NB4 (cell line): ENCODE measurements at places on chromosomes 1 and 21.
A peak's percentile ranks its signal among the peaks of the same experiment; 100 is the strongest.

- DNase-seq: no peak
These were observed 87.7 kb upstream of the EDN2 start for GRCh38 chr1:41572224-41572623.

- peak; percentile 76 for DNase-seq
These were observed 2.5 kb upstream of the TRAPPC3 start for GRCh38 chr1:36151845-36152203.

DNA sequence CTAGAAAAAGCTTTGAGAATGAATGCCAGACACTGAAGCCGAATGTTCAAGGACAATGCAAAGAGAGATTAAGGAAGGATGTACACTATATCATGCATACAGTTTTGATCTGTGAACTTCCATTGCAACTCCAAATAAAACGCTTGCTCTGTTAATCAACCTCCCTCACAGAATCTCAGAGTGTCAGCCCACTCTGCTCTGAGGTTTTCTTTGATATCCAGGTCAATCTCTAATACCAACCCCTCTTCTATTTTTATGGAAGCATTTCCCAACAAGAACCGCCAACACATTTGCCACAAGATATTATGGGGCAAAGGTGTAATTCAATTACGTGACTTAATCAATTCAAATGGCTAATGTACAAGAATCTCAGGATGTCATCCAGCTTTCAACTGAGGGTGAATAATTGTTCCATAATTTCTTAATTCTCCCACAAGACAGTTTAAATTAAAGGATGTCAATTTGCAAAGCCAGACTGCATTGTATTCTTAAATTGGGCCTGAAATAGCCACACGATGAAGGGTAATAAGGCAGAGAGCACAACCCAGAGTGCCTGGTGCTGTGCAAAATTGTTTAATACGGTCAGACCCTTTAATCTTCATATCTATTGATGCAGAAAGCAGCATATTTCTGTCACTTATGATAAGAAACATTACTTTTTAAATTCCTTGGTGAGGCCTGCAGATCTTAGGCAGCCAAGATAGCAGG is 459.2 kb upstream of the DAB1 start:
- no peak for DNase-seq

DNA sequence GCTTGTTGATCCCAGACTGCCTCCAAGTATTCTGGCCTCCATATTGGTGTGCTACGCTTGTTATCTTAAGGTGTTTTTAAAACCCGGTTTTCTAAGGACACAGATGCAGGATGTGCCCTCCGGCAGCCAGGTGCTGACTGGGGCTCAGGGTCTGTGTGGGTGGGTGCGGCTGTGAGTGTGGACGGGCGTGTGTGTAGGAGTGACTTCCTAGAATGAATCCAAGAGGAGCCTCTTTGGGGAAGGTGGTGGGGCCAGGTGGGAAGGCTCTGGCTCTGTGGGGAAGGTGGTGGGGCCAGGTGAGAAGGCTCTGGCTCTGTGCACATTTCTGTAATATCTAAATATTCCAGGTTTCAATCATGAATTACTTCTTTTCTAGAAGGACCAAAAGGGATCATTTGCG is 12.8 kb upstream of the TSPEAR start:
- no peak for DNase-seq

- DNase-seq: no peak
These were observed 537 bp downstream of the RHBDL2 start for GRCh38 chr1:38941093-38941492.

DNA sequence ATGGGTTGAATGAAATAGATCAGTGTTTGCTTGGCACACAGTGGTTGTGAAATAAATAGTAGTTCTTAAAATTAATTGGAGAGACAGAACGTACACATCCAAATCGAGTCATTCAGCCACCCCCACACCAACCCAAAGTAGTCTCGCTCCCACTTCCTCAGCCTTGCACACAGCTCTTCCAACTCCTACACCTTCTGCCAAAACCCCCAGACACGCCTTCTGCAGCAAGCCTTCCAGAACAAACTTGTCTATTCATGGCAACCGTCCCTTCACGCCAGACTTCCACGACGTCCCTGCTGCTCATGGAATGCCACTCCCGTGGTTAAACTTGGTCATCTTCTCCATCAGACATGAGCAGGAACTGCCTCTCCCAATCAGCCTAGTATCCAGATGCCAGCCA is 37.5 kb upstream of the RD3 start:
- DNase-seq: peak; percentile 32

DNA sequence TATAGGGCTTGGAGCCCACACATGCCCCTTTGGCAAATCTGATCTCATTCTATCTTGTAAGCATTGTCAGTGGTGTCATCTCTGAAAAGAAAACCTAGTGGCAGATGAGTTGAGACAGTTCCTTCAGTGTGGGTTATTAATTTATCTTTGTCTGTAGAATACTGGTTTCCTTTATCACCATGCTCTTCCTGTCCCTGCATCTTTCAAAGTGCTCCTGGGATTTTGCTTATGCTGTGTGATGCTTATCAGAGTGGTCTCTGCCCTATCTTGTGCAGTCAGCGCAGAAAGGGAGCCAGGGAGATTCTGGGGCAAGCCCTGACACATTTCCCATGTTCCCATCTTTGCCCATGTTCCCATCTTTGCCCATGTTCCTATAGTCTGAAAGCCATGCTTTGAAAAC is 402.9 kb downstream of the RWDD3 start:
- DNase-seq: no peak

GRCh38 chr1:62687421-62687902 is 724 bp downstream of the DOCK7 start:
- peak; percentile 50 for DNase-seq

DNA sequence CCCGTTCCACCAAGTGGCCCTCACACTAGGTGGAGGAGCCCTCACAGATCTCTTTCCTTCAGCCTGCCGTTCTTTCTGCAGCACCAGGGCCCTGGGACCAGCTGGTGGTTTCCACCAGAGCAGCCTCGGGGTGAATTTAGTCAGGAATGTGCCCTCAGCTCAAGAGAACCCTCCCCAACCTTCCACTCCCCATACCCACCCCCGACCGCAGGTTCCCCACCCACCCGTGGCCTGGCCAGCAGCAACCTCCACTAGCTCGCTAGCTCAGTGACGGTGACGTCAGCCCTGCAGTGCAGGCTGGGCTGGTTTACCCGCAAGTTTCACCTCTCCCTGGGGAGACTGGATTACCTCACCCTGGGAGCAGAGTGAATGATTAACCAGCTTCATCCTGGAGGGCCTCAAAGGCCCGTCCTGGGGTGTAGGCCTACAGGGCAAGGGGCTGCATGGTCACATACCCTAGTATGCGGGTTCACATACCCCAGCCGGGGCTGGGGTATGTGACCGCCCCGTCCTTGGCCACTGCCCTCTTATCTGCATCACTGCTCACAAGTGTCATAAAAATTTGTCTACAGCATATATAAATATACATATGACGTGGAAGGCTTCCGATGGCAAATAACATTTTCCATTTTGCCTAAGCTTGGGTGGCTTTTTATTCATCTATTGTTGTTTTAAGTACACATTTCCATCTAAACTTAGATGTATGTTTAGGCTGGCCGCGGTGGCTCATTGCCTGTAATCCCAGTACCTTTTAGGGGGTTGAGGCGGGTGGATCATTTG is 24.5 kb downstream of the ELF3 start:
- peak; percentile 93 for DNase-seq

GRCh38 chr1:163565166-163565565 is 243.4 kb downstream of the NUF2 start:
- DNase-seq: no peak

DNA sequence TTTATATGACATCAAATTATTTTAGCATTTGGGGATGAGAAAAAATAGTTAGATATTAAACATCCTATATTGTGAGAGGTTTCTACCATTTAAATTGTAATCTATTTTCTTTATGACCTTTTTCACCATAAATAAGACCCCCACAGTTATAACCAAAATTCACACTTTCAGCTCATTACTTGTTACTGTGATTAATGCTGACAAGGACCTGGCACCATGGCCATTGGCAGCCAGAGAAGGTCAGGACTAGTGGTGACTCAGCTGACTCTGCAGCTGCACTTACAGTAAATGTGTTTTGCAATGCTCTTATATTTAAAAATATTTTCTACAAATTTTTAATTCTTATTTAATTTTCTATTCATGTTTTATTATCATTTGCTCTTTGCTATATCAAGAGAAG is 133.3 kb upstream of the C1orf105 start:
- DNase-seq: no peak

DNA sequence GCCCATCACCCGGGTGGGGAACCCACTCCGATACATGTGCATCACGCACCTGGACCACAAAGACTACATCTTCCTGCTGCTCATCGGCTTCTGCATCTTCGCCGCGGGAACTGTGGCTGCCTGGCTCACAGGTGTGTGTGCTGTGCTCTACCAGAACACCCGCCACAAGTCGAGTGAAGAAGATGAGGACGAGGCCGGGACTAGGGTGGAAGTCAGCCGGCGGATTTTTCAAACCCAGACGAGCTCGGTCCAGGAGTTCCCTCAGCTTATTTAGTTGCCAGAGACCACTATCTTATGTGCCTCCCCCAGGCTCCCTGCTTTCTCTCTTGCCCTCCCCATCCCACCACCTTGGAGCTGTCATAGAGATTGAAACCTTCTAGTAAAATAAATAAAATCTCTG is 19.8 kb downstream of the LRRC52 start:
- no peak for DNase-seq

DNA sequence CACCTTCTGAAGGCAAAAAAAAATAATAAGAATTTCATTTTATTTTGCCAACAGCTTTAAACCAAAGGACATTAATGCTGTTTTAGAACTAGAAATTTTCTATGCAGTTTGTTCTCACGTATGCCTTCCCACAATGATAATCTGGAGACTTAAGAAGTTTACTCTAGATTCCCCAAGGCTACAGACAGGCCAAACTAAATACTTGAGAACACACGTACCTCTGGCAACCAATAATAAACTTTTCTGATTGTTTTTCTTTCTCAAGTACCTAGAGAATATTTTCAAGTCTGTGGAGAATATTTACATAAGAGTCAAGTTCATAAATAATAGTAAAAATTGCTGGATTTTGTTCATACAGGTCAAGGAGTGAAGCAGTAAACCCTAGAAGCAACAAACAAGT is 15.9 kb downstream of the CLDN8 start:
- no peak for DNase-seq

DNA sequence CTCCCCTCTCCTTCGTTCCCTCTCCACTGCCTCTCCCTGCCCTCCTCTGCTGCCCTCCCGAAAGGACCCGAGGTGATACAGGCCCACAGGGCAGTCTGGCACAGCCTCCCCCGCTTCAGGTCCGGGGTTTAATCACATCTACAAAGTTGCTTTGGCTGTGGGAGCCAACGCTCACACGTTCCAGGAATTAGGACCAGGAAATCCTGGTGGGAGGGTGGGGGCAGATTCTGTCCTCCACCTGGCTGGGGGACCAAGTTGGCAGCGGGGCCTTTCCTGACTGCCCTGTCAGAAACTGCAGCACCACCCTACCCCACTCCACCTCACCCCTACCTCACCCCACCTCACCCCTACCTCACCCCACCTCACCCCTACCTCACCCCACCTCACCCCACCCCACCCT is 95.1 kb downstream of the WDR4 start:
- no peak for DNase-seq

GRCh38 chr1:28648008-28648473 is 359 bp upstream of the RNU11 start:
- DNase-seq: peak; percentile 96

- DNase-seq: no peak
These were observed 48.9 kb upstream of the PTGFR start for GRCh38 chr1:78441921-78442320.

GRCh38 chr1:115647507-115647906 is 5.7 kb downstream of the VANGL1 start:
- no peak for DNase-seq

GRCh38 chr1:57208741-57209302 is 215.0 kb downstream of the DAB1 start:
- DNase-seq: no peak

DNA sequence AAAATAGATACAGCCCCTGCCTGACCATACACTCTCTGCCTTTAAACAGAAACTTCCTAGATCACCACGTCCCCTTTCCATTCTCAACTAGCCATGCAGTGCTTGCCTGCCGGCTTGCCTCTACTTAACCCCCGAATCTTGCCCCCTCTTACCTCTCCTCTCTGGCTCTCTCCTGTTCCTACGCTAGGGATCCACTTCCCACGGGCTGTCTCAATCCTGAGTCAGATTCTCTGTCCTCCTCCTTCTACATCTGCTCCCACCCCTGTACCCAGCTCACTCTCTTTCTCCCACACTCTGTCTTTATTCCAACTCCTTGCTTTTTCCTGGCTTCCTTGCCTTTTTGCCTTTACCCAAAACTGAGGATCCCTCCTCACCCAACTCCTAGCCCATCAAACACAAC is 29.3 kb downstream of the ATF3 start:
- no peak for DNase-seq

DNA sequence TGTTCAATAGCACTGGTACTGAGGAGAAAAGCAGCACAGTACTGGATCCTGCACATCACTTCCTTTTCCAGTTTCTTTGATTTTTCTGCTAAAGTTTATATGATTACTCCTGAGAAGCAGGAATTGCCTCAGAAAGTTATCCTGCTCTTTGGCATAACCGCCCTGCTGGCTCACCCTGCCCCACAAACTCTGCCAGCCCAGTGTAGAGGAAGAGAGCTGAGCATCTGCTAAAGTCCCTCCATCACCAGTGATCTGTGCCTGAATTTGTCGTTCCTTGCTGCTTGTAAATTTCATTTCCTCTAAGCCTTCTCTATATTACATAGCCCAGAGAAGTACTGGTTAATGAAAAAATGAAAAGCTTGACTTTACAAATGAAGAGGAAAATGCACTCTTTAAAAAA is 87.0 kb upstream of the C1orf21 start:
- DNase-seq: no peak

- no peak for DNase-seq
These were observed 1.6 kb downstream of the SLC30A1 start for GRCh38 chr1:211577277-211577818.

- DNase-seq: no peak
These were observed 50.9 kb upstream of the C1orf198 start for GRCh38 chr1:230919207-230919606.

DNA sequence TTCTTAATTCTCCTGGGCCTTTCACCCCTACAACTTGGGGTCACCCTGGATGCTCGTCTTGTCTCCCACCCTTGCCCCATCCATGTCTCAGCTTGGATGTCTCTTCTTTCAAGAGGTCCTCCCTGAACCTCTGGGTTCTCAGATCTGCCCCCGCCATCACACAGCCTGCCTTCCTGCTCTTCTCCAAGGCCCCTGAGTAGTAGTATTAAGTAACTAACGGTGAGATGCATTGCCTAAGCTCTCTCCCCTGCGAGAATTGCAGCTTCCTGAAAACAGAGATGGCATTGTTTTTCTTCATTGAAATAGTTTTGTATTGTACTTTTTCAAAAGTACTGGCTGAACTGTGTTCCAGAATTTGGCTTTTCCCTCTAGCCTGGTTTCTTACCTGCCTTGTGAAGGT is 16.0 kb downstream of the MIIP start:
- DNase-seq: peak; percentile 80

DNA sequence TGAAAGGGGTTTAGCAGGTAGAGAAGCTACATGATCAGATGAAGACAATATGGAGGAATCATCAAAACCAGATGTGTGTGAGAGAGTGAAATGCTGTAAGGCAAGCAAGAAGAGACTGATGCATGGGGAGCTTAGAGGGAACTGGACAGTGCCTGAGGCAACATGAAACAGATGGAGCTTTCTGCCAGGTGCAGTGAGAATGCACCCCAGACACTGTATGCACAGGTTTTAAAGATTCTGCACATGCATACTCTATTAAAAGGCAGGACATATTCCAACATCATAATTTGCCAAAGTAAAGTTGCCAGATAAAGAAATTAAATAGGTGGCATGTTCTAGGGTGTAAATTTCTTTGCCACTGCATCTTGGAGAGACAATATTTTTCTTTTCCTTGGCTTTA is 200.1 kb downstream of the AMY1C start:
- no peak for DNase-seq
